ENCODE measurements at places on chromosomes 13 and 19.

DNA sequence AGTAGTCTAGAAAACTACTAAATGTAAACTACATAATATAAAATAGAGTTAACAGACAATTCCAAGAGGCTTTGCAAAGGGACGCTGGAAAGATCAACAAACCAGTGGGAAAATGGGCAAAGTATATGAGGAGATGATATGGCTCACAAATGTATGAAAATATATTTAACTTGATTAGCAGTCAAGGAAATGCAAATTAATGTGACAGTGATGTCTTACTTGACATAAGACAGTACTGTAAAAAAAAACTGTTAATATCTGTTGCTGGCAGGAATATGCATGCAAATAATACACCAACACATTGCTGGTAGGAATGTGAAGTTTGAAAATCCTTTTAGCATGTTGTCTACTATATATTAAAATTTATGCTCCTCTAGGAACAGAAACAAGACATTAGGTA, 136.1 kb downstream of the ATP8A2 start:
- DNase-seq: no peak

GRCh38 chr19:15466851-15467733, 2.7 kb upstream of the RASAL3 start:
- DNase-seq: peak; percentile 45

- DNase-seq: no peak
These were observed 1735.6 kb upstream of the SPRY2 start for GRCh38 chr13:82076496-82076895.

- DNase-seq: no peak
These were observed 17.9 kb downstream of the DOT1L start for GRCh38 chr19:2181633-2181997.

DNA sequence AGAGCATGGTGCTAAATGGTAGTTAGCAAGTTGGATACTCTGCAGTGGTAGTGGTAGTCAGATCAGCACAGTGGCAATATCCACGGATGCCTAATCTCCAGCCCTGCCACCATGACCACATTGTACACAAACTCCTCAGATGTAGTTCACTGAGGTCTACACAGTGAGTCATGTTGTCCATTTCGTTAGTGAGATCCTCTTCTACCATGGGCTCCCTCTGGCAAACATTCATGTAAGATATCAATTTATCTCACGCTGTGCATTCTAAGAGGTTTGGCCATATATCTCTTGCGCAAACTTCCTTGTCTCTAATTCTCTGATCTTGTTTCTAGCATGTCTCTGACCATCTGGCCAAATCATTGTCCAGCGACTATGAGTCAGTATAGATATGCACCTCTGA, 58.2 kb downstream of the POLR1D start:
- DNase-seq: no peak

- no peak for DNase-seq
These were observed at the start of gene SLC6A16 for GRCh38 chr19:49324801-49325576. Gene SLC6A16 (minus strand): TSS chr19:49325191. CDS start chr19:49311347, 13,844 bp downstream.

DNA sequence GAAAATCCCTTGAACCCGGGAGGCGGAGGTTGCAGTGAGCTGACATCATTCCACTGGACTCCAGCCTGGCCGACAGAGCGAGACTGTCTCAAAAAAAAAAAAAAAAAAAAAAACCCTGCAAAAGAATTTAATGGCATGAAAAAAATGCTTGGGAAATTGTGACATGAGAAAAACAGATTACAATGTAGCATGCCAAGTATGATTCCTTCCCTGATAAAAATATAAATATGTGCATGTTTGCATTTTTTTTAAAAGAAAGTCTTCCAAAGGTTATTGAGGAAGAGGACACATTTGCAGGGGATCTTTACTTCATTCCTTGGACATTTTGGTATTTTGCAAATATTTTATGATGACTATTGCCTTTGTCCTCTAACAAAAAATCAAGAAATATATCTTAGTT, 14.5 kb upstream of the ZBTB32 start:
- DNase-seq: no peak

- no peak for DNase-seq
These were observed 33.7 kb downstream of the SUGT1 start for GRCh38 chr13:52686376-52686775.

GRCh38 chr13:34207334-34207733, 389.4 kb downstream of the RFC3 start:
- no peak for DNase-seq

- DNase-seq: no peak
These were observed 10.1 kb upstream of the LRCH1 start for GRCh38 chr13:46542833-46543232.

- peak; percentile 49 for DNase-seq
These were observed 38.4 kb upstream of the TCF3 start for GRCh38 chr19:1690699-1691307.

GRCh38 chr19:392375-392970, 16.5 kb downstream of the C2CD4C start:
- no peak for DNase-seq

DNA sequence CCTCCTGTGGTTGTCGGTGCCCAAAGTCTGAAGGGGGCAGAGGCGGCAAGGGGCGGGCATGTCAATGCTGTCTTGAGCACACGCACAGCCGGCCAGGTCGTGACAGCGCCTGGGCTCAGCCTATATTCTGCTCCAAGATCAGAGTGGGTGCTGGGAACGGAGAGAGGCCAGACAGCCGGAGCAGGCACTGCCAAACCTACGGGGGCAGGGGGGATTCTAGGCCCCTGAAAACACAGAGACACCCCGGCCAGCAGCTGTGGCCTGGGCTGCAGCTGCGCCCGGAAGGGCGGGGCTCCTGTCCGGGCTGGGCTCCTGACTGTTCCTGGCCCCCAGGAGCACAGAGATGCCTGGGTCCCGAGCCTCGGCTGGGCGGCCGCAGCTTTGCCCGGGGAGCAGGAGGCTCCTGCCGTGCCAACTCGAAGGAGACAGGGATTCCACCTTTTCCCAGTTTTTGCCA, 2662.9 kb upstream of the PCDH20 start:
- DNase-seq: no peak

DNA sequence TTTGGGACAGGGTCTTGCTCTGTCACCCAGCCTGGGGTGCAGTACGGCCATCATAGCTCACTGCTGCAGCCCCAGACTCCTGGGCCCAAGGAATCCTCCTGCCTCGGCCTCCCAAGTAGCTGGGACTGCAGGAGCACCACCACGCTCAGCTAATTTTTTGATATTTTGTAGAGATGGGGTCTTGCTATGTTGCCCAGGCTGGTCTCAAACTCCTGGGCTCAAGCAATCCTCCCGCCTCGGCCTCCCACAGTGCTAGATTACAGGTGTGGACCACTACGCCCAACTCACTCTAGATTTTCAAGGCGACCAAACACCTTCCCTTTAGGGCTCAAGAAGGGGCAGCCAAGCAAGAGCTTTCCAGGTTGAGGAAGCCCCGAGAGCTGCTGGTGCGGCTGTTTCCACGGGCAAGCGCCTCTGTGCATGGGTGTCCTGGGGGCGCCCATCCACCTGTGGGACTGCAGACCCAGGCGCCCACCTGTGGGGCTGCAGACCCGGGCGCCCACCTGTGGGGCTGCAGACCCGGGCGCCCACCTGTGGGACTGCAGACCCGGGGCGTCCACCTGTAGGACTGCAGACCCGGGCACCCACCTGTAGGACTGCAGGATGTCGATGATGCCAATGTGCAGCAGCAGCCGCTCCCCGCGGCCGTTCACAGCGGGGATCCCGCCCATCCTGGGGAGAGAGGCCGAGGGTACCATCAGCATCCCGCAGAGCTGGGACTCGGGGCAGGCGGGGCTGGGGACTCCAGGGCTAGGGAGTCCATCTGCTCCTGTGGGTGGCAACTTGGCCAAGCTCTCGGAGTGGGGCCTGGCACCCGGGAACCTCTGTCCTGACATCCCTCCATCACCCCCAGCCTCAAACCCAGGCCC, 21.7 kb upstream of the CACTIN start:
- DNase-seq: no peak

GRCh38 chr19:37403403-37403802, 32.5 kb downstream of the ZNF527 start:
- no peak for DNase-seq

- DNase-seq: no peak
These were observed 35.4 kb upstream of the MAP3K10 start for GRCh38 chr19:40155749-40156265.

DNA sequence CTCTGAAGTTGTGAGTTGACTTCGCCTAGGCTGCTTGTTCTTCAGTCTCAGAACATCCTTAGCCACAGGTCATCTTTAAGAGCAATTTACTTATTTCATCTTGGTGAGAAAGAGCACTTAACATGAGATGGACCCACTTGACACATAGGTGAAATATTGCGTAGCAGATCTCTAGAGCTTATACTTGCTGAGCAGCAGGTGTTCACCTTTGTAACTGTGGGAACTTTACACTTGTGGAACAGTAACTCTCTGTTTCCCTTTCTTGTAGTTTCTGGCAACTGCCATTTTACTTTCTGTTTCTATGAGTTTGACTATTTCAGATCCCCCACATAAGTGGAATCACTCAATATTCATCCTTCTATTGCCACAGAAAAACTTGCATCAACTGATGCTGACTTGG, 95.7 kb downstream of the SLC10A2 start:
- DNase-seq: no peak

- no peak for DNase-seq
These were observed 85.7 kb downstream of the LRRC63 start for GRCh38 chr13:46297361-46297811.

DNA sequence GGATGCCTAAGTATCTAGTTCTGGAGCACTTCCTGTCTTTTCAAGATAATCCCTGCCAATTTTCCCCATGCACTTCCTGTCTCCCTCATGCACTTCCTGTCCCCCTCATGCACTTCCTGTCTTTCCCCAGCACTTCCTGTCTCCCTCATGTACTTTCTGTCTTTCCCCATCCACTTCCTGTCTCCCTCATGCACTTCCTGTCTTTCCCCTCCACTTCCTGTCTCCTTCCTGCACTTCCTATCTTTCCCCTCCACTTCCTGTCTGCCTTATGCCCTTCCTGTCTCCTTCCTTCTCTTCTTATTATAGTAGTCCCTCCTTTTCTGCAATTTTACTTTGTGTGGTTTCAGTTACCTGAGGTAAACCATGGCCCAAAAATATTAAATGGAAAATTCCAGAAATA, 3.0 kb upstream of the TNNT1 start:
- no peak for DNase-seq

DNA sequence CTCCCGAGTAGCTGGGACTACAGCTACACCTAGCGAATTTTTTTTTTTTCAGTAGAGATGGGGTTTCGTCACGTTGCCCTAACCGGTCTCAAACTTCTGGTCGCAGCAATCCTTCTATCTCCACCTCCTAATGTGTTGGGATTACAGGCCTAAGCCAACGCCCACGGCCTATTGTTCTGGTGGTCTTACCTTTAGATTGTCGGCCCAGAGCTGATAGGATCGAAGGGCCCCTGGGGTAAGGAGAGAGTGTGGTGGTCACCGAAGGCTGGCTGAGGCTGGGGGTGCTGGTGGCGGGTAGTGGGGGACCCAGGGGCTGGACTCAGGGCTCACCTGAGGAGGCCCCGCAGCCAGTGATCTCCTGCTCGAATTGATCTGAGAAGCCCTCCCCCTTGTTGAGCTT, 7.0 kb downstream of the CRB3 start:
- DNase-seq: no peak

DNA sequence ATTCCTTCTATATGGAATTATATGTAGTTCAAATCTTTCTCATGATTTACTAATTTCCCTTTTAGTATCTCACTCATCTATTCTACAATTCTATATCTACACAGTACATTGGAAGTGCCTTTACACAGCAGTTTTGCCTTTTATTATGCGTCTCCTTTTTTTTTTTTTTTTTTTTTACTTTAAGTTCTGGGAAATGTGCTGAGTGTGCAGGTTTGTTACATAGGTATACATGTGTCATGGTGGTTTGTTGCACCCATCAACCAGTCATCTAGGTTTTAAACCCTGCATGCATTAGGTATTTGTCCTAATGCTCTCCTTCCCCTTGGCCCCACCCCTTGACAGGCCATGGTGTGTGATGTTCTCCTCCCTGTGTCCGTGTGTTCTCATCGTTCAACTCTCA, 1150.1 kb upstream of the PRR20A start:
- no peak for DNase-seq

- peak; percentile 71 for DNase-seq
These were observed 45.6 kb upstream of the UBE2L5 start for GRCh38 chr13:30376426-30377311.

DNA sequence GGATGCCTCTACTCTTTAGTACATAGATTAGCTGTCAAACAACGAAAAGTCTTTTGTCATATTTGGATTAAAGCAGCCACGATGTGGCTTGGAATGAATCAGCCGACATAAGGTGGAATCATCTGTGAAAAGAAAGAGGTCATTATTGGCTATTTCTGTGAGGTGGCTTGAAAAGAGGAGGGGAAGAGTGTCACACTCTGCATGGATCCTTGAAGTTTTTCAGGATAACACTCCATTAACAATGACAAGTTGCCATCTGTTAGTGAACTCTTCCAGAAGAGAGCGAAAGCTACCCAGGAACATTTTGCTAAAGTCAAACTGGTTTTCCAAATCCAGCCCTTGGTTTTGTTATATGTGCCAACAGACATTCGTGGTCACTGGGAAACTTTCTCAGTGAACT, 1604.8 kb downstream of the OLFM4 start:
- no peak for DNase-seq

DNA sequence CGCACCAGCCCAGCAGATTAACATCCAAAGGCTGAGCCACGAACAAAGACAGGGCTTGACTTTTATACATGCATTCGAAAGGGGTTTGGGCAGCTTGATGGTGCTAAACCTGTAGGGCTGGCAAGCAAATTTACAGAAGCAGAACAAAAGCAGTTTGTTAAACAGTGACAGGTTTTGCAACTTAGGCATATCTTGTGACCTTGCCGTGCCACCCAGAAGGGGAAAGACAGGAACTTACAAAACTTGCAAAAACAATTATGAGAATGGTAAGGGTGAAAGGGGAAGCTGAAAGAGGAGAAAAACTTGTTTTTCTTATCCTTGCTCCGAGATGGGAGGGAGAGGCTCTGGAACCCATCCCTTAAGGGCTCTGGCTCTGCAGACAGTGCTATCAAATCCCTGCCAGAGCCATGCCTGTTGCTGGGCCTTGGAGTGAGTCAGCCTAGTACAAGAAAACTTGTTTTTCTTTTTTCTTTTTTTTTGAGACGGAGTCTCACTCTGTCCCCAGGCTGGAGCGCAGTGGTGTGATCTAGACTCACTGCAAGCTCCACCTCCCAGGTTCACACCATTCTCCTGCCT, 1325.2 kb upstream of the PRR20A start:
- DNase-seq: no peak

DNA sequence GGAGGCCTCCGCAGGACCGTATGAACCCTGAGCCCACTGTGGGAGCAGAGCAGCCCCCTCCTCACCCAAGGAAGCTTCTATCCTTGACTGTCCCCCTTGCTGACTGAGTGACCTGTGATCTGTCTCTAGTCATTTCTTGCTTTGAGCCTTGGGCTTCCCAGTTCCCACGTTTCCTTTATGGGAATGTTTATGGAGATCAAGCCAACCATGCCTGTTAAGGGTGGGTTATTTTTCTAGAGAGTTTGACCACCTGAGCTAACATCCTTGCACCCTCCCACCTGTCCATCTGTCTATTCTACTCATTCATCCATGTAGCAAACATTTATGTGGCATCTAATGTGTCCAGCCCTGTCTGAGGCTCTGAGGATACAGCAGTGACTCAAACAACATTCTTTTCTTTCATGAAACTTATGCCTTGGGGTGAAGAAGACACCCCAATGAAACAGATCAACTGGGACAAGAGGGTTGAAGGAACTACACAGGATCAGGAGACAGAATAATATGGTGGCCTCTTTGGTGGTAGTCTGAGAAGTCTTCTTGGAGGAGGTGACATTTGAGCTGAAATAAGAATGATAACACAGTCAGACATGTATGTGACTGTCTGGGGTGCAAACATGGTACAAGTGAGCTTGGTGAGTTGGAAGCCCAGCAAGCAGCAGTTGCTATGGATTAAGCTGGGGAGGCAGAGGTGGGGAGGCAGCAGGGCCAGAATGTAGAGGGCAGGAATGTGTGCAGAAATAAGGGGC, 30.5 kb downstream of the CERS4 start:
- no peak for DNase-seq

All from CD4-positive, alpha-beta T cell treated with Interferon gamma for 1 hour (primary cell).